SW 1271 (cell line): ENCODE measurements at places on chromosomes 1 and 21.
A peak's percentile ranks its signal among the peaks of the same experiment; 100 is the strongest.

GRCh38 chr1:227112538-227112937, 172.4 kb downstream of the COQ8A start:
- DNase-seq = no peak

DNA sequence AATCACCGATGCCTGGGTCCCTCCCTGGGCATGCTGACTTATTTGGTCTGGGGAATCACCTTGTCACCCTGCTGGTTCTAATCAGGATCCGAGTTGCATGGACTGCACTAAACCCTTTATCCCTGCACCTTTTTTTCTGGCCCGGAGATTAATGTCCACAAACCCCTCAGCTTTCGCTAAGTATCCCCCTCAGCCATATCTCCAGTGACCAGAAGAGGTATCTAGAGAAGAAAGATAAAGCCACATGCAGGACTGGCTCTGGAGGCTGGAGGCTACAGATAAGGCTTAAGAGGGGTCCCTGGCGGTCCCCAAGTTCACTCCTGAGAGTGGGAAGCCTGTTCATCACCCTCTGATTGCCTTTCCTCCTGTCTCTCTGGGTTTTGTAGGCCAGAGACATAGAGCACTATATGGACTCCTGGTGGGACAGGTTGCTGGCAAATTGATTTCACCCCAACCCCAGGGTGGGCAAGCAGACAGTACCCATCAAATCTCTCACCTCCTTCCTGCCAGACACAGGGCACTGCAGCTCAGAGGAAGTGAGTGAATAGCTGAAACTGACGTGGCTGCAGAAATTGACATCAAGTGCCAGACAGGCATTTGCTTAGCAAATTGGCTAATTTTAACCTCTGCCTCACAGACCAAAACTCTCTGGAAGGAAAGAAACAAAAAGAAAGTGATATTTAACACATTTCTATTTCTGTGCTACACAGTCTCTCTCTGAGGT, 38.8 kb downstream of the HMGB4 start:
- no peak for DNase-seq

DNA sequence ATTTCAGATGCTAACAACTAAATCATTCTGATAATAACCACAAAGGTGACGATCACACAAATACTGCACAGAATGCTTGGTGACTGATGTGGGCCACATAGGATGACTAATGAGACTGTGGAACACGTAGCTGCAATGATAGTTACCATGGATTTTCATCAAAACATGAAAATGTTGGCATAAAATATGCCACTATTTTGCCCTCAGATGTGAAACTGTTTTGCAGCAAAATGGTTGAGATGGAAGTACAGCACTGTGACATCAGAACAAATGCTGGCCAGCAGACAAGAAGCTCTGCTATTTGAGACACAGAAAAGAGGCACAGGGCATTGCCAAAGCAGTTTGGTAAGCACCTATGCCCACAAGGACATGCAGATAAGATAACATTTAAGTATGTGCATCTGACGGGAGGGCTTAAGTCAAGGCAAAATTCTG, 83.8 kb downstream of the NIBAN1 start:
- no peak for DNase-seq

DNA sequence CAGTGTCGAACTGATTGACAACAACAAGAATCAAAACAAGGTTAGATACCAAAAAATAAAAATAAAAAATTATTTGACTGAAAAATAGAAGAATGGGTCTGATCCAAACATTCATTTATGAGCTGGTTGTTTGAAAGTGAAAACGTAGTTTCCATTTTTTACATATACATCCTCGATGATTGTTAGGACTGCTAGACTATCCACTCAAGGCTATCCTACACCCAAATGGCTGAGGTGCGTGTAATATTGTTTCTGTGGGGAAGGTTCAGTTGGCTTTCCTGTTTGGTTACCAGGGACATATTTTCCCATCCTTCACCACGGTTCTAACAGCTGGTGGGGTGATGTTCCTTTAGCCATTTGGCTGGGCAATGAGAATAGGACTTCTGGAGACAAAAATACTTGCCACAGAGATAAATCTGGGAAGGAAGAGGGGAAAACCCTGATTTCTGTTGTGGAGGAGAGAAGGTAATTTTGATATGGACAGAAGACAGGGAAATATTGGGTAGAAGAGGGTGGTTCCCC, 66.3 kb downstream of the MAP3K7CL start:
- no peak for DNase-seq

DNA sequence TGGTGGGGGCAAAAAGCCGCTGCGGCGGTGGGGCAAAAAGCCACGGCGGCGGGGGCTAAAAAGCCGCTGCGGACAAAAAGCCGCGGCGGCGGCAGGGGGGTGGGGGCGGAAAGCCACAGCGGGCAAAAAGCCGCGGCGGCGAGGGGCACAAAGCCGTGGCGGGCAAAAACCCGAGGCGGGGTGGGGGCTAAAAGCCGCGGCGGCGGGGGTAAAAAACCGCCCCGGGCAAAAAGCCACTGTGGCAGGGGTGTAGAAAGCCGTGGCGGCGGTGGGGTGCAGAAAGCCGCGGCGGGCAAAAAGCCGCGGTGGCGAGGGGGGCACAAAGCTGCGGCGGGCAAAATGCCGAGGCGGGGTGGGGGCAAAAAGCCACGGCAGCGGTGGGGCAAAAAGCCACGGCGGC, 3901.8 kb downstream of the SRGAP2C start:
- no peak for DNase-seq

DNA sequence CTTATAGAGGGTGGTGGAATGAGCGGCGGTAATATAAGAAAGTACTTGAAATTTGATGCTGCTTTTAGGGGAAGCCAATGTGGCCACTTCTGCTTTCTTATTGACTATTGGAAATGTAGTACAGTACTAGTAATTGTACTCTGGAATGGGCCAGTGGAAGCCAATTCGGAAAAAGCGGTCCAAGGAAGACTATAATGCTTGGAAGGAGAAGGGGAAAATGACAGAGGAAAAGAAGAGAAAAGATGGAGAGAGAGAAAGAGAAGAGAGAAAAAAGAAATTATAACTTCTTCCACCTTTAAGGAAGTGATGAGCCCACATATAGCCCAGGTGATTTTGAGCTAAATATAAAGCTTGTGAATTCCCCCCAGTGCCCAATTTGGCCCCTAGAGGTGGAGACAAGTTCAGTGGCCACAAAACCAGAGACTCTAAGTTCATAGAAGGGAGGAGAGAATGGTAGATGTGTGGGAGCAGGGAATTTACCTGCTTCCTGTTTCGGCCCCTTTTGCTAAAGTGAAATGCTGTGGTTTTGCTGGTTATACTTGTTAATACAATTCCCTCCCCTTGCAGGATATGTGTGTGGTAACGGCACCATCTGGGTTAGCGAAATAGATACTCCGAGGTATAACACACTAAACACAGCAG, 35.7 kb upstream of the DUSP10 start:
- DNase-seq = no peak

GRCh38 chr1:85607126-85607920, 26.8 kb downstream of the CCN1 start:
- peak; percentile 96 for DNase-seq

- DNase-seq = no peak
Observed at GRCh38 chr1:207328004-207328403, 6.5 kb downstream of the CD55 start.

DNA sequence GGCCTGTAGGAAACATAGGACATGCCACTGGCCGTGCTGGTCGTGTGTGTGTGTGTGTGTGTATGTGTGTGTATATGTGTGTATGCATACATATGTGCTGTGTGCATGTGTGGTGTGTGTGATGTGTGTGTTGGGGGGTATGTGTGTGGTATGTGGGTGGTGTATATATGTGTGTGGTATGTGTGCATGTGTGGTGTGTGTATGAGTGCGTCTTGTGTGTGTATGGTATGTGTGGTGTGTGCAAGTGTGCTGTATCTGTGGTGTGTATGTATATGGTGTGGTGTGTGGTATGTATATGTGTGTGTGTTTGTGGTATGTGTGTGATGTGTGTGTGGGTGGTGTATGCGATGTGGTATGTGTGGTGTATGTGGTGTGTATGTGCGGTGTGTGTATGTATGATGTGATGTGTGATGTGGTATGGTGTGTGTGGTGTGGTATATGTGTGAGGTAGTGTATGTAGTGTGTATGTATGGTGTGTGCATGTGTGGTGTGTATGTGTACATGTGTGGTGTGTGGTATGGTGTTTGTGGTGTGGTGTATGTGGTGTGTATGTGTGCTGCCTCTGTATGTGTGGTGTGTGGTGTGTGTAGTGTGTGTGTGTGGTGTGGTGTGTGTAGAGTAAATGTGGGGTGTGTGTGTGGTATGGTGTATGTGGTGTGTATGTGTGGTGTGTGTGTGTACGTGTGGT, 120.8 kb upstream of the CACHD1 start:
- no peak for DNase-seq

DNA sequence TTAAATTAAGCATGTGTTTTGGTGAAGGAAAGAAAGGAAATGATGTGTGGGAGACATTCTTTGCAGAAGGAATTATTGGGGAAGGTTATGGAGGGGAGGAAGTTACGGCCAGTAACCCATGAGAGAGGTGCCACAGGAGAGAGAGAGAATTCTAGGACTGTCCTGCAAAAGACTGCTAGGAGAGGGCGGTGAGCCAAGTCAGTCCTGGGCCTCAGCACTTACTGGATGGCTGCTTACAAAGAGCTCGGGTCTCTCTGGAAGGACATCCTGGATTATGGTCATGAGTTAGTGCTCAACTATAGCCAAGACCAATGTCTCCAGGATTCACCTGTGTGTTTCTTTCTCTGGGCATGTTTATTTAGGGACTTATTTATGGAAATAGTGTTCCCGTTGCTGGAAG, 74.4 kb upstream of the HSD17B7 start:
- no peak for DNase-seq
